ENCODE measurements at places on chromosomes 3 and 15.

- DNase-seq, result no peak
Observed at GRCh38 chr3:50617911-50618481, 1.0 kb downstream of the MAPKAPK3 start.

DNA sequence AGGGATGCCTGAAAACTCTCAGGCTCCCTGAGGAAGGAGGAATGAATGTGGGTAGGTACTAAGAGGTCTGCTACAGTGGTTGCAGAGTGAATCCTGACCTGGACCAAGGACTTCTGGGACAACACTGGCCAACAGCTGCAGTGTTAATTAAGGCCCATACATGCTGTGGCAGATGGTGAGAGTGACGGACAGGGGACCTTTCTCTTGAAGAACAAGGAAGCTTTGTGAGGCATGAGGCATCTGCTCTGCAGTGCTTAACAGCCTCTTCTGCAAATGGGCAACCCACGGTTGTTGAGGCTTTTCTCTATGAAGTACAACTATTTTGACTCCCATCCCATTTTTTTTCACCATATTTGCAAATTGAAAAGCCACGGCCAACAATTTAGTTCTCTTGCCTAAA, 26.6 kb upstream of the ACAN start:
- DNase-seq, result no peak

- DNase-seq, result peak; percentile 13
Observed at GRCh38 chr15:41981371-41982132, 9.2 kb upstream of the EHD4 start.

- peak; percentile 94 for DNase-seq
Observed at GRCh38 chr3:190183121-190183520, 62.4 kb upstream of the P3H2 start.

DNA sequence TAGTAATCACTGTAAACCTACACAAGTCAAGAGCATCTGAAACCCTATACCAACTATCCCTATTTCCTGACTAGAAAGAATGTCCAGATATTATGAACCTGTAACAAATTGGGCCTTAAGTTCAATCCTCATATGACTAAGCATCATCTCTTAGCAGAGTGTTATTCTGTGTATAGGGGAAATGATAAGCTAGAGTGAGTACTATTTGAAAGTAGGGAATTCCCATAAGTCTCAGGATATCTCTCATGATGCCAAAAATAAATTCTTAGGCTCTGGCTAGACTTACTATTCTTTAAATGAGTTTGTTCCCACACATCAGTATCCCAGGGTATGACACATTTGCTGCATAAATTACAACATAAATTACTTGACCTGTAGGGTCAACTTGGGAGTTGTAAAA, 15.3 kb downstream of the MRPL47 start:
- no peak for DNase-seq

GRCh38 chr15:48795901-48796300, 15.0 kb downstream of the CEP152 start:
- no peak for DNase-seq

DNA sequence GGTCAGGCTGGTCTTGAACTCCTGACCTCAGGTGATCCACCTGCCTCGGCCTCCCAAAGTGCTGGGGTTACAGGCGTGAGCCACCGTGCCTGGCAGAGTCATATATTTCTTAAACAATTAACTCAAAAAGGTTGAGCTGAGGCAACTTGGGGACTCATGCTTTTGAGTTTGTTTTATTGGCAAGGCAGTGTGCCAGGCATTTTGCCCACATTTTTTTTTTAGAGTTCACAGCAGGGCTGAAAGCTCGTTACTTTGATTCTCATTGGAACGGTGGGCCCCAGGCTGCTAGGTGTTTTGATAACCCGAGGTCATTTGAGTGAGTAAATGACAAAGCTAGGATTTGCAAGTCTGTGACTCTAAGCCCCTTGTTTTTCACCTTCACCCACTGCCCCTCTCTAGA, 76.2 kb downstream of the CCK start:
- DNase-seq, result no peak

GRCh38 chr3:150515210-150515609, 31.1 kb downstream of the SERP1 start:
- no peak for DNase-seq

- DNase-seq, result no peak
Observed at GRCh38 chr3:106082616-106083015, 213.8 kb upstream of the CBLB start.

- DNase-seq, result peak; percentile 22
Observed at GRCh38 chr15:33136353-33136752, 58.2 kb downstream of the FMN1 start.

DNA sequence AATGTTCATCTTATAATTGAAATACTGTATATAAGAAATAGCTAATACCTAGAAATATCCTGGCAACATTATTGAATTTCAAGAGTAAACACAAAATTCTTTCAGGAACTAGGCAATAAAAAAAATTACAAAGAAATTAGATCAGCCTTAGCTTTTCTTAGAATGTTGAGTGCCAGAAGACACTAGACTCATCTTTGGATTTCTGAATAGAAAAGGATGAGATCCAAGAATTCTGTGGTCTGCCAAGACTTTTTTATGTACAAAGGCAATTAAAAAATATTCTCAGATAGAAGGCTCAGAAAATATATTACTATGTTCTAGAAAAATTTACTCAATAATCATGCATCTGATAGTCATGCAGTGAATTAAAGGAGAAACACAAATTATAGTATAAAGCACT, 294.5 kb upstream of the CDIN1 start:
- peak; percentile 37 for DNase-seq

DNA sequence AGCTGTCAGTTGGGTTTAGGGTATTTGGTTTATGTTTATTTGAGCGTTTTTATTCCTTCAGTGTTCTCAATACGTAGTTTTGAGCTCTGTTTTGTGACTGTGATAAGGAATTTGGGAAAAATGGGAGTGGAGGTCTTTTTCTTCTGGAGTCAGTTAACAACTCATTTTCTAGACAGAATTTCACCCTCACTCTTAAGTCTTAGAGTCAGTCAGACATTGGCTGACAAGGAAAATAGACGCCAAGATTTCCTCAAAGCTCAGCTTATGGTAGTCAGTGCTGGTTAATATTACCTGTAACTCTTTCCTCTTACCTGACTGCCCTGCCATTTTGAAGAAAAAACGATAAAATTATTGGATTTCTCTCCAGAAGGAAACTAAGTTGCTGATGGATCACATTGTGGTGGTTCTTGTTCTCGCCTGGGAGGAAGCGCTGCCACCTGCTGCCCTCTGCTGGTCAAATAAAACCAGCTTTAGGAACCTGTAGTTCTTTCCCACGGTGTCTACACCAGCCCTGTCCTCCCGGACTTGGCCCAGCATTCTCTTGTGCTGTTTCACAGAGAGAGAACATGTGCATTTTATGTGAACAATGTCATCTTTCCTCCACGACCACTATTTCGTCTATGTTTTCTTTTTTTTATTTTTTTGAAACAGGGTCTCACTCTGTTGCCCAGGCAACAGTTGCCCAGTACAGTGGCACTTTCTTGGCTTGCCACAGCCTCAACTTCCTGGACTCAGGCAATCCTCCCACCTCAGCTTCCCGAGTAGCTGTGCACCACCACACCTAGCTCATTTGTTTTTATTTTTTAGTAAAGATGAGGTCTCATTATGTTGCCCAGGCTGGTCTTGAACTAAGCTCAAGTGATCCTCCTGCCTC, 41.4 kb upstream of the UMPS start:
- DNase-seq, result peak; percentile 69

GRCh38 chr15:98996624-98997023, 11.0 kb downstream of the PGPEP1L start:
- DNase-seq, result no peak

GRCh38 chr3:98980915-98981596, 79.6 kb upstream of the DCBLD2 start:
- peak; percentile 85 for DNase-seq

GRCh38 chr3:39388153-39388552, 5.0 kb downstream of the SLC25A38 start:
- DNase-seq, result no peak

- DNase-seq, result no peak
Observed at GRCh38 chr3:105328338-105328730, 38.4 kb upstream of the ALCAM start.

Data from fibroblast of skin of right quadriceps (primary cell).